Cortex of kidney (tissue), 1 donor: ENCODE measurements at places on chromosomes 7 and 10.

DNA sequence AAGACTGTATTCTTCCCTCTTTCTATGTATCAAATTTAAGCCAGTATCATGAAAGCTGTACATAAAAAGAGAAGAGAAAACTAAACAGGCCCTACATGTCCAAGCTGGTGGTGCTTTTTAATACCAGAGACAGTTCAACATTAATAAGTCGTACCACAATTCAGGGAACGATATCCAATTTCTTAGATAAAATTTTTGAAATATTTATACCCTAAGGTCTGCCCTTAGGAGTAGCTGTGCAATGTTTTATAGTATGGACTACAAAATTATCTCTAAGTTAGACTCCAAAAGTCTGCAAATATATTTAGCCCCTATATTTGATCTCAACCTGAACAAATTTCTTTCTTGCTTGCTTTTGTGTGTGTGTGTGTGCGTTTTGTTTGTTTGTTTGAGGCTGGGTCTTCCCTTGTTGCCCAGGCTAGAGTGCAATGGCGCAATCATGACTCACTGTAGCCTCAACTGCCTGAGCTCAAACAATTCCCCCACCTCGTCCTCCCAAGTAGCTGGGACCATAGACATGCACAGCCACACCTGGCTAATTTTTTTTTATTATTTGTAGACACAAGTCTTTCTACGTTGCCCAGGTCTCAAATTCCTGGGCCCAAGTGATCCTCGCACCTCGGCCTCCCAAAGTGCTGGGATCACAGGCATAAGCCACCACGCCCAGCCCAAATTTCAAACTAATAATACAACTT, 13.2 kb downstream of the ARHGAP19 start:
- no peak for DNase-seq

DNA sequence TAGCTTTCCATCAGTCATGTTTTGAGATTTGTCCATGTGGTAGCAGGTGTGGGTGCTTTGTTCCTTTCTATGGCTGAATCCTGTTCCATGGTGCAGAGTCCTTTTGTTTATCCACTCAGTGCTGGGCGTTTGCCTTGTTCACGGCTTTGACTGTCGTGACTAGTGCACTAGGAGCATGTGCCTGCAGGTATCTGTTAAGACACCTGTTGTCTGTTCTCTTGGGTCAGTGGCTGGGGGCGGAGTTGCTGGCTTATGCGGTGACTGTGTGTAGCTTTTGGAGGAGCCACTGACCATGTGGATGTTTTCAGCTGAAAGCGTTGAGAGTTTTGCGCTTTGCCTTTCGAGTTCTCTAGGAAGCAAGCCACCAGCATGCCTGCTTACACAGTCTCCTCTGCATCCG, 573.1 kb upstream of the FOXK1 start:
- no peak for DNase-seq

DNA sequence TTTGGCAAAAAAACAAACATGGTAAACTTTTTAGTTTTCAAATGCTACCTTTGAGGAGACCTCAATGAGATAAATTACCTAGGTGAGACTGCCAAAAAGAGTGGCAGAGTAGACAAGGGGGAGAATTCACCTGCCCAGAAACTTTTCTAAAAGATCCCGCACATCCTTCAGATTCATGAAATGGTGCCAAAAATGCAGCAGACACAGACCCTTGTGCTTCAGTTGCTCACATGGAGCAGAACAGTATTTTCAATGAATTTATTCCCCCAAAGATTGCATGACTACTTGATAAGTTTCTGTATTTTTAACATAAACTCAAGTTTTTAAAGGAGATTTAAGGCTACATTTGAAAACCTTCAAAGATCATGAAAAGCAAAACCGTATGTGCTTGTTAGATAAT, 270.0 kb downstream of the TRIL start:
- DNase-seq = no peak

- DNase-seq = no peak
These were observed 279.6 kb downstream of the DNAJB6 start for GRCh38 chr7:157616426-157616825.

- no peak for DNase-seq
These were observed 41.6 kb downstream of the NEBL start for GRCh38 chr10:20855398-20856038.

- no peak for DNase-seq
These were observed 63.8 kb downstream of the COL26A1 start for GRCh38 chr7:101426303-101427011.

- DNase-seq = no peak
These were observed 286.4 kb upstream of the SP4 start for GRCh38 chr7:21141476-21141875.

GRCh38 chr10:71124921-71125748, 87.2 kb upstream of the UNC5B start:
- DNase-seq = no peak

GRCh38 chr10:15782851-15783250, 63.1 kb upstream of the ITGA8 start:
- no peak for DNase-seq

DNA sequence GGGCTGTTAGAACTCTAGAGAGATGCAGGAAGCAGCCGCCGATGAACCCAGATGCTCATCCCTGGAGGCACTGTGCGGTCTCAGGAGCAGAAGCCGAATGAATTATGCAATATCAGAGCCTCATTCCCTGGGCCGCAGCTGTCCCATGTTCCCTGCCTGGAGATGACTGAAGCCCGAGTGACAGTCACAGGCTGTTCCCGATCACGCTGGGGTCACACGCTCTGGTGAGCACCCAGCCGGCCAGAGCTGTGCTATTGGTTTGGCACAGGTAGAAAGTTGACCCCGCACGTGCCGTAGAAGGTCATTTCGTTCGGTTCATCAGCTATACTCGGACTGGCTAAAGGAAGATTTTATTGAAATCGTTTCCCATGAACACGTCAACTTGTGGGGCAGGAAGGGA, 140.5 kb upstream of the SH2B2 start:
- no peak for DNase-seq

DNA sequence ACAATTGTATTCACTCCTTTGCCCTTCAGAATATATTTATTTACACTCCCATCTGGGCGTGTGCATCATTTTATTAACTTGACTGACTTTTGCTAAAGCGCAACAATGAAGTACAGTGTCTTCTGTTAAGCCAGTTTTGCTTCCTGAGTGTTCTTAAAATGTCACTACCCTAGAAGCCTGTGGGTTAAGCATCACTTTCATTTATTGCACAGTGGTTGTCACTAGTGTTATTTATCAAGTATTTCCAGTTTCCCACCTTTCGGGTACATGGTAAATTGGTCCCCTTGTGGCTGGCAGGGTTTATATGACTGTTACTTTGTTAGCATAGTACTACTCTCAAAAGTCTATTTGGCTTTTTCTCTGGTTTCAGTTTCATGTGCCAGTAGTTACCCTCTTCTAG, 3.3 kb downstream of the HILPDA start:
- DNase-seq = no peak

GRCh38 chr7:100369105-100369504, 4.2 kb upstream of the PILRA start:
- no peak for DNase-seq

- DNase-seq = no peak
These were observed 16.1 kb downstream of the TBATA start for GRCh38 chr10:70769121-70769520.

GRCh38 chr7:155283565-155284194, 14.0 kb upstream of the INSIG1 start:
- no peak for DNase-seq

GRCh38 chr7:30065746-30066145, 37.5 kb downstream of the PLEKHA8 start:
- no peak for DNase-seq

- no peak for DNase-seq
These were observed 28.2 kb downstream of the PTPRE start for GRCh38 chr10:127935071-127935561.

GRCh38 chr7:123372368-123372767, 162.0 kb downstream of the IQUB start:
- no peak for DNase-seq

- no peak for DNase-seq
These were observed 31.2 kb downstream of the FAM171A1 start for GRCh38 chr10:15339892-15340291.

DNA sequence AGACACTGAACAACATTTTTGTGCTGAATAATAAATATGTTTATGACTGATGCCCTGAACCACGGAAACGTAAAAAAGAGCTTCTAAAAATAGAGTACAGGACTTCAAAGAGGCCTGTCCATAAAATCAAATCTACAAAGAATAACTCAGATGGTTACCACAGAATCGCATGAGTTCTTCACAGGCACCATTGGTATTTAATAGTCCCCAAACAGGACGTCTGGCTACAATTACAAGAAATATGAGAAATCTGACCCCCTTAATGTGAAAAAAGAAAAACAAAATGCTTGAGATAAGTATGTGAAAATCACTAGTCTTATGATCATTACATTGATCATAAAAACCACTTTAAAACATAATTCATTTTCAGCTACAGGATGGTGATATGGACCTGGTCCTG, 20.8 kb downstream of the CYTH3 start:
- no peak for DNase-seq

GRCh38 chr10:103861505-103861904, 6.1 kb upstream of the SH3PXD2A start:
- no peak for DNase-seq

DNA sequence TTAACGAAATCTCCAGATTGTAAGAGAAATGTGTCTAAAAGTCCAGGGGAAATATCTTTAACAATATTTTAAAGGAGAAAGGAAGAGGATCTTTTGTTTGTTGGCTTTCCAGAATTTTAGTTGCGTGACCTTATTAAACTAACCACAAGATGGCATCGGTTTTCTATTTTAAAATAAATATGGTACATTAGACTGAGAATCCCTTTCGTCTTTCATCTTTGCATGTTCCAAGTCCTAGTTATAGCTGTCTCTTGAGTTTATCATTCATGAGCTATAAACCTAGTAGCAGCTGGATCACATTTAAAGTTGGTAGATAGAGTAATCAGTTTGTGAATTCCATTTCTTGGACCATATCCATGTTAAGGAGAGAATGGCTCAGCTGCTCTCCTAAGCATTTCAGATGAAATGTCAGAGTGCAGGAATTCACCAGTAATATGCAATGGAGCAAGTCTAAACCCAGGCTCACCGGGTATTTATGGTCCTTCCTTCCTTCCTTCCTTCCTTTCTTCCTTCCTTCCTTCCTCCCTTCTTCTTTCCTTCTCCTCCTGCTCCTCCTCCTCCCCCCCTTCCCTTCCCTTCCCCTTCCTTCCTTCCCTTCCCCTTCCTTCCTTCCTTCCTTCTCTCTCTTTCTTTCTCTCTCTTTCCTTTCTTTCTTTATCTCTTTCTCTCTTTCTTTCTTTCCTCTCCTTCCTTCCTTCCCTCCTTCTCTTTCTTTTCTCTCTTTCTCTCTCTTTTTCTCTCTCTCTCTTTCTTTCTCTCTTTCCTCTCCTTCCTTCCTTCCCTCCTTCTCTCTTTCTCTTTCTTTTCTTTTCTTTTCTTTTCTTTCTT, 57.8 kb upstream of the RAB18 start:
- no peak for DNase-seq

GRCh38 chr7:20447021-20447650, 116.4 kb downstream of the ITGB8 start:
- DNase-seq = no peak

GRCh38 chr10:1240341-1240775, 184.2 kb downstream of the WDR37 start:
- no peak for DNase-seq

GRCh38 chr7:106773721-106774120, 91.4 kb upstream of the PIK3CG start:
- DNase-seq = no peak

DNA sequence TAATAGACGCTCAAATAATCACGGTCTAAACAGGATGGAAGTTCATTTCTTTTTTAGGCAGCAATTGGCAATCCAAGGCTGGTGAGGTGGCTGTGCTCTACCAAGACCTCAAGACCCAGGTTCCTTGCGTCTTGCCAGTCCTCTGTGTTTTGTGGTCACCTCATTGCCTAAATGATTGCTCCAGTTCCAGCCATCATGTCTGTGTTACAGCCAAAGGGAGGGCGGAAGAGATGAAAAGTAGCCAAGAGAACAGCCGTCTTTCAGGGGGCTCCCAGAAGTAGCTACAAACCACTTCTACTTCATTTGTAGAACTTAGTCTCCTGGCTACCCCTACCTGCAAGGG, 19.2 kb upstream of the C10orf67 start:
- DNase-seq = no peak

- DNase-seq = no peak
These were observed 1.3 kb upstream of the SLC26A5 start for GRCh38 chr7:103447073-103447960.

DNA sequence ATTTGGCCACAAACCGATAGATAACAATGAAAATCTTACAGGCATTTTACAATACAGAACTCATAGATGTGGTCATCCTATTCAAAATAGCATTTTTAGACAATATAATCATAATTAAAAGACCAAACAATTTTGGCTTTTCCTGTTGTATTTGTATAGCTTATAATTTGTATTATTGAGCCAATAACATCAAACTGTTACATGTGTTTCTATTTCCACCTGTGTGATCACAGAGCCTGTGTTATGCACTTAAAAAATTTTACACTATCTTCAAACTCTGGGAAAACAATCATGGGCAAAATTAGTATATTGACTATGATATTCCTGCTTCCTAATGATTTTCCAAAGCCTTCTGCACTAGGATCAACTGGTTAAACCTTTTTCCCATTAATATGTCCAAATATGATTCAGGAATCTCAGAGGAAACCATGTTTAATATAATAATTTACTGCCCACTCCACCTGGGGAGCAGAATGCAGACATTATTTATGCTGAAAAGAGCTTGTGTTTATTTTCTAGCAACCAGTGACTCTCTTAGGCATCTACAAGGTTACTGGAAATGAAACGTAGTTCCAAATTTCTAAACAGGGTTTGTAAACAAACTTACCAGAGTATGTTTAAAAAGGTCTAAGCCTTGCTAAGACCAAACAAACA, 1.7 kb downstream of the RHOBTB1 start:
- no peak for DNase-seq

DNA sequence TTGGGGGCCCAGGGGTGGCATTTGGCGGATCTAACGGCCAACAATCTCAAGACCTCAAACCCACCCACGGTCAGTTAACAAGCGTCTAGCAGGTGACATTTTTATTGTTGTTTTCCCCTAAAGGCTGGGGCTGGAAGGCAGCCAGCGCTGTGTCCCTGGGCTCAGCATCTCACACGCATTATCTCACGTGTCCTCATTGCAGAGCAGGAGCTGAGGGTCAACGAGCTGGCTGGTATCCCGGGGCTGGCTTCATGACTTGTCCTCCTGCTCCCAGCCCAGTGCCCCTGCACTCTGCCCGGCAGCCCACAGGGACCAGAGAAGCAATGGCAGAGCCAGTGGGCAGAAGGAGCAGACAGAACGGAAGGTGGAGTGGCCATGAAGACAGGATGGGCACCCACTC, 54.4 kb upstream of the TMEM273 start:
- no peak for DNase-seq

GRCh38 chr7:80236681-80237080, 102.0 kb downstream of the GNAI1 start:
- no peak for DNase-seq

GRCh38 chr7:68425377-68425776, 1172.9 kb upstream of the AUTS2 start:
- DNase-seq = no peak

DNA sequence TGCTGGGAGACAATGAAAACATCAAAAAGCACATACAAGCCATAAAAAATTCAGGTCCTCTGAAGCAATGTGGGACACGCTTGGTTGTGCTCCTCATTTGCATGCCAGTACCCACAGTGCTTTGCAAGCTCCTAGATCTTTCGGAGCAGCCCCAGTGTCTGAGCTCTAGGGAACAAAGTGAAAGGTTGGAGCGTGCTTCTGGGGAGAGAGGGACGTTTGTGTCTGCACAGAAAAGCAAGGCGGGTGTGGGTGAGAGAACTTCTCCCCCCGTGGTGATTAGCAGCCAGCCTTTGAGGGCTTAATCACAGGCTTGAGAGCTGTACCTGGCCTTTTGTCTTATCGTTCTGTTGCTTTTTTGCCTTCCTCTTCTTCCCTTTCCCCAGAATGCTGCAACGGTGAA, 76.7 kb upstream of the HABP2 start:
- no peak for DNase-seq
